Stimulated activated CD8-positive, alpha-beta memory T cell treated with anti-CD3 and anti-CD28 coated beads, Interleukin-15, amount 100 ng/mL, for 4 hours (primary cell): ENCODE measurements at places on chromosomes 13 and 19.

DNA sequence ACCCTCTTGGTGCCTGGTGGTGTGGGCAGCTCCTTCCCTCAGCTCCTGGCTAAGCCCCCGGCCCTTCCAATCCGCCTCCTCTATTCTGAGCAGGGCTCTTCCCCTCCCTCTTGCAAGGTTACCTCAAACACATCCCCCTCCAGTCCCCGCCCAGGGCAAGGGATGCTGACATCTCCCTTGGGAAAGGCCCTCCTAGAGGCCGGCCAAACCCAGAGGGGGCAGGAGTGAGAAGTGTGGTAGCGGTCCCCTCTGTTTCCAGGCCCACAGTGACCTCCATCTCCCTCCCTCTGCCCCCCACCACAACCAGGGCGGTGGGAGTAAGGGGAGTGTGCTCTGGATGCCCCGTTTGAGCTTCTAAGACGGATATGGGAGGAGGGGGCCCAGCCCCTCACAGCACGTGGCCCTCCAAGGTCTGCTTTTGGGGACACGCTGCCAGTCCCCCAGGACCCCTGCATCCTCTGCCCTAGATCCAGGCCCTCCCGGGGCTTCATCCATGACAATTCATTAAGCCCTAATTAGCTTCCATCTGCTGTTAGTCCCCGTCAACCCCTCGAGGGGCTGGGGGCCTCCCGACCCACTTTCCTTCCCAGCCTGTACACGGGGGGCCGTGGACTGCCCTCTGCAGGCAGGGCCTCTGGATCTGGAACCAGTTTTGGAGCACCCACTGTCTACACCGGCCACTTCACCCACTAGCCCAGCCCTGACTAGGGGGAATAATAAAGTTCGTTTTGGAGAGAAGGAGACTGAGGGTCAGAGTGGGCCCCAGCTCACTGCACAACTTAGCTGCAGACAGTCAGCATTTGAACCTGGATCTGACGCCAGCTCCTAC is 2.3 kb downstream of the LINGO3 start:
- no peak for DNase-seq

DNA sequence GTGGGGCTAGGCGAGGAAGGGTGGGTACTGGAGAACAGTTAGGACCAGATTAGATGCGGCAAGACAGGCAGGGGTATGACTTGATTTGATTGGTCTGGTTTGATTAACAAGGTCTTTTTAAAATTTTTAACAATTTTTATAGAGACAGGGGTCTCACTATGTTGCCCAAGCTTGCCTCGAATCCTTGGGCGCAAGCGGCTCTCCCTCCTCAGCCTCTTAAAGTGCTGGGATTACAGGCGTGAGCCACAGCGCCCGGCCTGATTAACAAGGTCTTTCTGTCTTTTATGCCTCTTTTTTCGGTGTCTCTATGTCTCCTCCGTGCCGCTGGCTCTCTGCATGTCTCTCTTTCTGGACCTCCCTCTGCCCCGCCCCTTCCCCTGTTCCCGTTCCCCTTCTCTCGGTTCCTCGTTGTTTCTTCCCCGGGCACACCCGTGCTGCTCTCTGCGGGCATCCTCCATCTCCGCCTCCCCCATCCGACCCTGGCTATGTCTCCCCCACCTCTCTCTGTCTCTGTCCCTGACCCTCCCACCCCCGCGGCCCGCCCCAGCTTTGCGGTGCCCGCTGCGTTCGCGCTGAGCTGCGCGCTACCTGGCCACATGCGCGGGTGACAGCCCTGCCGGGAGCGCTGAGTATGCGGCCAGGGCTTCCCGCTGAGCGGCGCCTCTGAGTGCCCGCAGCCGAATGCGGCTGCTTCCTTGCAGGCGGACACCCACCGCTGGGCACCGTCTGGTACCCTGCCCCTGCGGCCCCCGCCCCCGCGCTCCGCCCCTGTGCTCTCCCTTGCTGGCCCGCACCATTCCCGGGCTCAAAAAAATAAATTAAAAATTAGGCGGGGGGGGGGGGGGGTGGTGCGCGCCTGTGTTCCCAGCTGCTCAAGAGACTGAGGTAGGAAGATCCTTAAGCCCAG is 8.1 kb upstream of the SDHAF1 start:
- DNase-seq, result no peak

DNA sequence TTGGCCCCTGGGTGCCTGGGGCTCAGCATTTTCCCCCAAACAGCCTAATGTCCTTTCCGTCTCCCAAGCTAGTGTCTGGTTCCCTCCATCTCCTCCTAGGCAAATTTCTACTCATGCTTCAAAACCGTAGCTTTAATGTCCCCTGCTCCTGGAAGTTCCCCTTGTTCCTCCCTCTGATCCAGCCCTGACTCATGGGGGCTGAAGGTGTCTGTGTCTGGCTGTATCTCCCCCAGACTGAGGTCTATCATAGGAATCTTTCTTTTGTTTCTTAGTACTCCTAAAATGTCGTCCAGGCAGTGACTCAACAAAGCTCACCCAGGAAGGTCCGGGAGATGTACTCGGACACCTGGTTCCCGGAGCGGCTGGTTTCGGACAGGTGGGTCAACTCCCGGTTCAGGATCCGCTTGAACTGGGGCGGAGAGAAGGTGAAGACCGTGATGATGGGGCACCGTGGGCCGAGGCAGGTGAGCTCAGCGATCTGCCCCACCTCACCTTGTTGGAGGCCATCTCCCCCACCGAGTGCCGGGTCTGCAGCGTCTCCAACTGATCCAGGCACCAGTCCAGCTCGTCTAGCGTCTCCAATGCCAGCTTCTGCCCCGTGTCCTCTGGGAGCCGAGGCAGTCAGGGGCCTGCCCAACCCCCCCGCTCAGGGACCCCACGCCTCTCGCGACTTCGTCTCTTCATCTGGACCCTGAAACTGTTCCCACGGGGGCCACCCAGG is 6.2 kb downstream of the PDE4C start:
- no peak for DNase-seq

DNA sequence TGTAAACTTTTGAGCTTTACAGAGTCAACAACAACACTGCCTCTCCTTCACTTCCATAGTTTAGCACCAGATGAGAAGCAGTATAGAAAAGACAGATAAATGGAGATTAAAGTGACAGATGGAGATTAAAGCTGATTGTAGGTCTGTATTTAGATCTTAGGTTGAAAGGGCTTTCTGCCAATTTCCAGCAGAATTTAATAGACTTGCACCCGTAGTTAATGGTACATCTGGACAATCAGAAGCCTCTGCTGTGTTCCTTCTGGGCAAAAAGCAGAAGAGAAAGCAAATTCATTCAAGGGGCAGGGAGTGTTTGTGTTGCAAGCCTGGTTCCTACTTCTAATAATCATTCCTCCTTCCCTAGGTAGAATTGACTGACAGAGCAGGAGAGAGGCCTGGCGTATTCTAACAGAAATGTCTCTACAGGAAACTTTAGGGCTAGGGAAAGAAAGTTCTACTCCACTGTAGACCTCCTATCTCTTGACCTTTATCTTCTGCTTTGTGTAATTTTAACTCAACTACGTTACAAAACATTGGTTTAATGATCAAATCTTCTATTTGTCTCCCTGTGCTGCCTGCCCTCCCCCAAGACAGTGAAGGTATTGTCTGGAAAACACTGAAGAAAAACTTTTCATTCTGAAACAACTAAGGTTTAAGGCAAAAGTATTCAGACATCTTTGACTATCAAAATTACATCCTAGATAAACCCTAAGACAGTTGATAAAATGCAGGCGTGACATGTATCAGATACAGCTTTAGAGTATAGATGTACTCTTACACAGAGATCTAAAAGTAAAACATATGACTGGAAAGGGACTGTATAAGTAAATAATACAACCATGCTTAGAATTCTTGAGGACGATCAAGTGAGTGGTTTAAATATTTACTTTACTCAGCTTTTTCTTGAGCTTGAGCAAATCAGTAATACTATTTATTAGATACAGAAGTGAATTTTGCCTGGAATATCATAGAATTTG is 44.4 kb downstream of the GPC6 start:
- DNase-seq, result no peak

- peak; percentile 58 for DNase-seq
Measured at GRCh38 chr19:7340959-7341837, 7.5 kb upstream of the ARHGEF18 start.

DNA sequence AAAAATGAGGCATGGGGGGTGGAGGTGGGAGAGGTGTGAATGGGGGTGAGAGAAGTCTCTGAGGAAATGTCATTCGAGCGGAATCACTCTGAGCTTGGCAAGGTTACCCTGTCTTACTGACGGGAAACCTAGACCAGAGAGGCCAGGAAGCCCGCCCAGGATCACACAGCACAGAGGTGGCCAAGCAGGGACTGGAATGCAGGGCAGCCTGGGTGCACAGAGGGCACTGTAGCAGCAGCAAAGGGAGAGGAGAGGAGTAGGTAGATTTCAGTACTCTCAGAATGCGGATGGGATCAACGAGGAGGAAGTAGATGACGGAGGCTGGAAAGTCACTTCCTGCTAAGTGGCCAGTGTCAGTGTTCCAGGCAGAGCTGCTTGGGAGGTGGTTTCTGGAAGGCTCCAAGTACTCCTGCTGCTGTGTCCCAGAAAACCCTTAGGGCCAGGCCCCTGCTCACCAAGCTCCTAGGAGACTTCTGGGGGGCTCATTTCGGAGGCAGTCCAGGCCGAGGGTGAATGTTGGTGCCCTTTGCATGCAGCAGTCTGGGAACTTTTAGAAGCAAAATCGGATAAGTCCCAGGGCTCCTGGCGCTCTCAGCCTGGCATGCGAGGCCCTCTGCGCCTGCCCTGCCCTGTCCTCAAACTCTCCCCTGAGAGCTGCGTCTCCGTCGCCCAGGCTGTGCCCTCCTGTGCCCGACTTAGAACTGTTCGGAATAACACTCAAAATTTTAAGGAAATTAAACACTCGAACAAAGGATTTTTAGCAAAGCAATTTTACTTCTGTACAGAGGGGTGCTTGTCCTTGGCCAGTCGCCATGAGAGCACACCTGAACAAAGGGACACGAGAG is 33.5 kb downstream of the DNM2 start:
- no peak for DNase-seq

DNA sequence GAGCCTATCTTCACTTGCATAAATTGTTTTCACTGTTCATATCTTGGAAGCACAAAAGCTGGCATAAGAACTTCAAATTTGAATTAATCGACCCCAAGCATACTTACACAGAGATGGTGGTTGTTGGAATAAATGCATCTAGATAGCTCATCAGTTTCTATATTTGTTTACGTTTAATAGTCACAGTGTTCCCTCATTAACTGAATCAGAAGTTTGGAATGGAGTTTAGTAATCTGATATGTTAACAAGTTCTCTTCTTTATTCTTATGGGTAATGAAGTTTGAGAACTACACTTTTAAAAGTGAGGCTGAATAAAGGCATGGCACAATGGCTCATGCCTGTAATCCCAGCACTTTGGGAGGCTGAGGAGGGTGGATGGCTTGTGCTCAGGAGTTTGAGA is 886.7 kb upstream of the PCDH20 start:
- no peak for DNase-seq

DNA sequence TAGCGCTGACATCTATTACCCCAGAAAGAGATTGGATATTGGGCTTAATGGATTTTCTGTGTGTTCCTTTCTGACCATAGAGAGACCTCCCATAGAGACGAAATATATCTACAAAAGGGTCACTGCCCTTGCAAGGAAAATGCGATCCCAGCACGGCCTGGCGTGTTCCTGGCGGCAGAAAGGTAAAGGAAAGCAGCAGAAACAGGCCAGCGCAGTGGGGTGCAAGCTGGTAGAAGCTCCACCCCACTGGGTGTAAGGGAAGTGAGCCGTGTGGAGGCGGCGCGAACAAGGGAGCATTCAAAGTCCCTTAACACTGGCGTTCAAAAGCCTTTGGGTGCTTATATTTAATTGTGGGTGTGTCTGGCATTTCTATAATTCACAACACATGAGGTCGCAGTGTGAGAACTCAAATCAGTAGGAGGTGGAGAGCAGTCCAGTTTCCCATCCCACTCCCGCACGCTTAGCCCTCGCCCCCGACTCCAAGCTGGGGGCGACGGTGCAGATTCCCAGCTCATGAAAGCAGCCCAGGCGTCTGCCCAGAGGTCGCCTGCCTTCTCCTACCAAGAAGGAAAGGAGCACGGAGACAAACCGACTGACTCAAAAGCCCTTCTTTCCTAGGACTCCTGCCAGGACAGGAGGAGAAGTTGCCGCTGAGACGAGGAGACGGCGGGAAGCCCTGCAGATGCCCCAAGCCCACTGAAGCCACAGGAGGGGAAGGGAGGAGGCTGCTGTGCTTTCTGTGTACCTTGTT is 478.4 kb downstream of the FOXO1 start:
- DNase-seq, result no peak

DNA sequence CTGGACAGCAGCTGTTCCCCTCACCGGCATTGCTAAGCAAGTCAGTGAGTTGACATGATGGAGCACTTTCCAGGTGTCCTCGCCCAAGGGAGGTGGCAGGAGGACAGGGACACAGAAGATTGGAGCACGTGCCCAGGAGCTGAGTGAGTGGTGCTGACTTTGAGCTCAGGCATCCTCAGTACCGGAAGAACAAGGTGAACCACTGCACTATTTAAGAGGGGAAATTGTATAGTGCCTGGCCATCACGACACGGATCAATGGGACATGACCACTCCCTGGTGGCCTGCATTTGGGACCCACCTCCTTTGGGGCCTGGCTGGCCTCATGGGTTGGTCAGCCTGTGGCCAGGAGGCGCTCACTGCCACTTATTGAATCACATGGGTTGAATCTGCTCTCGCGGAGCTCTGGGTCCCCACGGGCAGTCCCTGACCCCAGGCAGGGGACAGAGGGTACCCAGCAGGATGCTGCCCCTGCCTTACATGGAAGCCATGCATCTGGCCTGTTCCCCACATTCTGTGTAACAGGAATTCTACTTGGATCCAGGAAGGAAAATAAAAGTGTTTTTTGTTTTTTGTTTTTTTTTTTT is 206.9 kb upstream of the ZNF536 start:
- no peak for DNase-seq

DNA sequence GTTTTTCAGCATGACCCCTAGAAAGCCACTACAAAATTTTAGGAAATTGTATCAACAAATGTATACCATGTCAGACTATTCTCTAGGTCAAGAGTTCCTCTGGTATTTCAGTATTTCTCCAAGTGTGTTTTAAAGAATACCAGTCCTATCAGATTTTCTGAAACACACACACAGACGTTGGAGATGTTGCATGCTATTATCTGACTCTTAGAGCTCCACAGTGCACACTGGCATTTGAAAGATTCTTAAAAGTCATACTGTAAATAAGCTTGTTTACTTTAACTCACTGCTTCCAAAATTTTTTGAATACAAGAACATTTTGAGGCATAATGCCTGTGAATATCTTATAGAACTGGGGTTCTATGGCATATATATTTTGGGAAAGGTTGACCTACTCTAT is 33.8 kb upstream of the VWA8 start:
- DNase-seq, result no peak

DNA sequence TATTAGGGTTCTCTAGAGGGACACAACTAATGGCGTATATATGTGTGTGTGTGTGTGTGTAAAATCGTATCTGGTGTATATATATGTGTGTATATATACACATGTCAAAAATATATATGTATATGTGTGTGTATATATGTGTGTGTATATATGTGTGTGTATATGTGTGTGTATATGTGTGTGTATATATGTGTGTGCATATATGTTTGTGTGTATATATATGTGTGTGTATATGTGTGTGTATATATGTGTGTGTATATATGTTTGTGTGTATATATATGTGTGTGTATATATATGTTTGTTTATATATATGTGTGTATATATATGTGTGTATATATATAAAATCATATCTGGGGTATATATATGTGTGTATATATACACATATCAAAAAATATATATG is 5.4 kb upstream of the LILRB5 start:
- DNase-seq, result no peak
